ENCODE measurements at places on chromosomes 7 and 10.

DNA sequence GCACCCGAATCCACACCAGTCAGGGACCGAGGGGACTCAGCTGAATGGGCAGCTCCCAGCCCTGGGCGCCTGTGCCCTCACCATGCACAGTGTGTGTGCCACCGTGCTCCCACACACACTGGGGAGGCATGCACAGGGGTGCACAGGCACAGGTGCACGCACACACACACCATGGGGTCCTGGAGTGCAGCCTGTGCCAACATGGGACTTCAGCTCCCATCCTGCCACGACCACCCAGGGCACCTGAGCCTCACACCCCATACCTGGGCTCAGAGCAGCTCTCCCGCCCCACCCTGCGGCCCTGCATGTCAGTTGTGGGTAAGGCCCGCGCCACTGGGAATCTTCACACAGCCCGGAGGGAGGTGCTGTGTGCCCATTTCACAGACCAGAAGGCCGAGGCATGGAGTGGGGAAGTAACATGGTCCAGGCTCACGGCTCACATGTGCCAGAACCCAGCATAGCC lies 8.0 kb downstream of the ELFN1 start:
- no peak for DNase-seq

DNA sequence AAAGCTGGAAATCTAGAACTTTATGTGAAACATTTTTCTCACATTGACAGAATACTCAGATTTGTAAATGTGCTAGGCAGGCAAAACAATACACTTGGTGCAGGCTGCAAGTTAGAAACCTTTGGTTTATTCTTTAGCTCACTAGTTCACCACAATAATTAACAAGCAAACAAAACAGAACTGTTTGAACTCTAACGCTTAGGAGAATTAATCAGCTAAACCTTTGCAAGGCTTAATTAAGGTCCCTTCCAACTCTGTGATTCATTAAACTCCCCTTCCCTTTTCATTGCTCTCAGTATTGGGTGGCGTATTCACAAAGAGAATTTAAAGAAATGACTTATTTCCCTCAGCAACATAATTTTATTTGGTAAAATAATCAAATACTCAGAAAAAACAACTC lies 99.0 kb downstream of the PON1 start:
- DNase-seq = no peak

- no peak for DNase-seq
Measured at GRCh38 chr7:12434012-12434642, 30.5 kb upstream of the VWDE start.

DNA sequence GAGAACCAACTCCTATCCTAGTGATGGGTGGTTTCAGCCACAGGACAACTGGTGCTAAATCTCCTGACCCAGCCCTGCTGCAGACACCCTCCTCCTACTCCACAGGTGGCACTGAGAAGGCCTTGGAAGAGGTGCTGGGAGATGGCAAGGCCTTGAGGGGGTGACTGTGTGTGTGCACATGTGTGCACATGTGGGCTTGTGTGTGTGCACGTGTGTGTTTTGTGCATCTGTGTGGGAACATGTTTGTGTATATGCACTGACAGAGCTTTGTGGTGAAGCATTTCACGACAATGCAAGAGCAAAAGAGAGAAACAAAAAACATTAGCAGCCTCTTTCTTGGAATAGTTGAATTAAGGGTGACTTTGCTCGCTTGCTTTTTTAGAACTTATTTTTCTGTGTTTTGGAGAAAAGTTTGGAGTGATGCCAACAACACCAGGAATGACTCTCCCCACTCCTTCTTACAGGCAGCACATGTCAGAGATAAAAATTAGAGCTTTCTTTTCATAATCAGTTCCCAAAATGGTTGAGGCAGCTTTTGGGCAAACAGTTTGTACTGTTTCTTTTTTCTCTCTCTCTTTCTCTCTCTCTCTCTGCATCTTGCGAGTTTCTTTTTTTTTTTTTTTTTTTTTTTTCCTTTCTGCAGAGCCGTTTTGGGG lies 69.5 kb downstream of the SEC61G start:
- no peak for DNase-seq

DNA sequence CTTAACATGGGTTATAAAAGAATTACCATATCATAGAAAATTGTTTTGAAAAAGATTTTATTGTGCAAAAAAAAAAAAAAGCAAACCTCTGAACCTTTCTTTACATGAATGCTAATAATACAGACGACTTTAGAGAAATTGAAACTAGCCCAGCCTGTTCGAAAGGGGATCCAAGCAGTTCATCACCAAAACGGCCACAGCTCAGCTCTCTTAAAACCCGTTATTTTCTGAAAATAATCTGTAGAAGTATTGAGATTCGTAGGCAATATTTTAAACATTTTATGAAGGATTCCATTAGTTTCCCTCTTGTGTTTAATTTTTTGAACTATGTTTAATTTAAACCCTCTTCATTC lies 9.9 kb upstream of the GSAP start:
- DNase-seq = no peak

DNA sequence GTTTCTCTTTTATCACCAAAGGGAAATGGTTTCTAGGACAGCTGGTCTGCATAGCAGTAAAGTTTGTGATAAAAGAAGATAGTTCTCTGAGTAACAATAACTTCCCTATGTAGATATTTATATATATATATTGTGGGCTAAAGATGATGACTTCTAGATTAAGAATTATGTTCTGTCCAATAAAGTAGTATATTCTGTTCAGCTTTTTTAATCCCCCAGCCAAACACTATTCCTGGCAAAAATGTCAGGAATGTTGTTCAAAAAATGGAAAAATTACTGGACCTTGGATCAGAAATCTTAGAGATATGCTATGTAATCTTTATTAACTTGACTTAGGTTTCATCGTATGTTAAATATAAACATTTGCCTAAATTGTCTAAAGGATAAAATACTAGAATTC lies 136.3 kb upstream of the GNAI1 start:
- DNase-seq = no peak

- peak; percentile 82 for DNase-seq
Measured at GRCh38 chr7:50212666-50213621, 91.6 kb upstream of the IKZF1 start.

DNA sequence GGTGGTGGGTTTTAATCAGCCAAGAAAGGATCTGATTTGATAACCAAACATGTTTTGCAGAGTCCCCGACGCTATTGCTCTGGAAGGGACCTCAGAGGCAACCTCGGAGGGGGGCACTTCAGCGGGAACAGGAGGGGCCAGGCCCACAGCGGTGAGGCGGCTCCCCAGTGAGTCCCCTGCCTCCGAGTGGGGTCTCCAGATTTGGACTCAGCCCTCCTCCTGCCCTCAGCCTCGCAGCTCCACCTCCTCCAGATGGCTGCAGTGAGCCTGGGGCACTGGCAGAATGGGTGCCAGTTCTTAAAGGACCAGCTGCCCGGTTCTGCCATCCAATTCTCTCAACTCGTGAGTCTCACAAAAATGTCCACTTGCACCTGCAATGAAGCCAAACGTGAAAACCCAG lies 61.0 kb upstream of the NANOS1 start:
- DNase-seq = no peak

- DNase-seq = no peak
Measured at GRCh38 chr10:71459513-71459912, 62.8 kb downstream of the CDH23 start.

- DNase-seq = no peak
Measured at GRCh38 chr7:143314127-143314526, 1.8 kb upstream of the CLCN1 start.

- DNase-seq = no peak
Measured at GRCh38 chr10:29517352-29517923, 117.3 kb downstream of the SVIL start.

GRCh38 chr7:40329601-40330153 lies 194.9 kb downstream of the SUGCT start:
- DNase-seq = peak; percentile 29

GRCh38 chr7:93053949-93054943 lies 63.5 kb downstream of the SAMD9 start:
- no peak for DNase-seq

DNA sequence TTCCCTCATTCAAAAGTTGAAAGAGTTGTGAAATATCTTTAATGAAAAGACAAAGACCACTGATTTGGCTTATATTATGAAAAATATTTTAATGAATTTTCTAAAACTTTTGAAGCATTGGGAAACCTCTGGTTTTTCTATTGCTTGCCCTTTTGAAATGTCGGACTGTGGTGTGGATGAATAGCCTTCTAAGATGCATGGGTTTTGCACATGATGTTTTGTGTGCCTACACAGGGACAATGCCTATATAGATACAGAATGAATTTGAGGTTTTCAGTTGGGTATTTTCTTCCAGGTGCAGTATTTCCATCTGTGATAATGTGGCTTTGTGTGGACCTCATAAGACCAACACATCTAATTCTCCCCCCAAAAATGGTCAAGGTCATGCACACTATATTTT lies 1437.9 kb downstream of the REEP3 start:
- DNase-seq = no peak

- DNase-seq = no peak
Measured at GRCh38 chr10:31708474-31708873, 220.2 kb downstream of the ARHGAP12 start.

DNA sequence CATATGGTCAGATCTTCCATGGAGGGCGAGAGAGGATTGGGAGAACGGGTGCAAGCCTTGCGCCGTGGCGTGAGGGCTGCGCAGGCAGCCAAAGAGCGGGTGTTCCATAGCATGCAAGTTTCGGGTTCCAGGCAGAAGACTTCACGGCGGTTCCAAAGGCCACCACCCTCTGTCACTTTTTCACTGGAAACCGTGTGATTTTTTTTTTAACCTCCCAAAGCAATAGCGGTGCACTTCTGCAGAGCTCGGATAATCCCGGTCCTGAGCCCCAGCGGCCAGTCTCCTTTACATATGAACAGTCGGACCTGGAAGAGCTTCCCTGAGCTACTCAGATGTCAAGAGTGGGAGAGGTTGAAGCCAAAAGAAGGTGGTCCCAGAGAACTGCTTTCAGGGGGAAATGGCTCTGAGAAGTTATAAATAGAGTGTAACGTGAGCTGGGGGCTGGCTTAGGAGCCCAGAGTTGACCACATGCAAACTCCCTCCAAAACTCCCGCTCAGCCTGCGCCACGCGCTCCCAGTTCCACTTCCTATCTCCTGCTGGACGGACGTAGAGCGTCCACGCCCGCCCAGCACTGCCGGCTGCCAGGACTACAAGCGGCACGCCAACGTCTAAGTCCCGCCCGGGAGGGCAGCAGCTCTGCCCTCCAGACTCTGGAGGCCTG lies at the start of gene MEOX2:
MEOX2 (minus strand) TSS at position 389 of the 662 bp plus-strand sequence; CDS start at position 108, 281 bp downstream.
- no peak for DNase-seq

DNA sequence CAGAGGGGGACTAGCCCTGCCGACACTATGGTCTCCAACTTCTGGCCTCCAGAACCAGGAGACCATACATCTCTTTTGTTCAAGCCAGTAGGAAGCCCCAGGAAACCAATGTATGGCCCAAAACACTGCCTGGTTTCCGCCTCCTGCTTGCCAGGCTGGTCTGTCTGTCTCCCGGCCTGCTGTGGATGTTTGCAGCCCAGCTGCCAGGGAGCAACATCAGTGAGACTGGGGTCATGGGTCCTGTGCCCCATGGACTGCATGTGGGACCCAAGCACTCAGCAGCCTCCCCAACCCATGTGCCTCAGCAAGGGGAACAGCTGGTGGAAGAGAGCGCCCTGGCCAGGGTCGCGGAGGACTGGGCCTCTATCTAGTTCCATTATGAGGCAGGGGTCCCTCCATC lies 33.4 kb upstream of the NUB1 start:
- DNase-seq = no peak

DNA sequence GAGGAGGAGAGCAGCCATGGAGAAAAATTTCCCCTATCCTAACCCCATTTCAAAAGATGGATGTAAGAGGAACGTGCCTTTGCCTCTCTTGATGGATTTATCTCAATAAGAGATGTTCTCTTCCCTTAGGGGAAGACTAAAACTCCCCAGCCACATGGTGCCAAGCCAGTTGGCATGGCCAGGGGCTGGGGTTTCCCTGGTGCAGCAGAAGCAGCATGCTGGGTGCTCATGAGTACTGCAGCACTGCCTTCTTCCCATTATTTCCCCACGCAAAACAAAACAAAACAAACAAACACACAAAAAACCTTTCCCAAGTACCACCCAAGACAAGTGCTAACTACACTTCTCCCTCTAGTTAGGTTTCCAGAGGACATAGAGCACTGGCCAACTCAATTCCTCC lies 97.2 kb downstream of the DOCK4 start:
- no peak for DNase-seq

- DNase-seq = peak; percentile 93
Measured at GRCh38 chr7:112206238-112206990, at the start of the genes DOCK4 and ZNF277. Gene DOCK4 (minus strand): TSS chr7:112206399. CDS start chr7:112206138, 261 bp downstream. Gene ZNF277 (plus strand): TSS chr7:112206695. CDS start chr7:112206717, 22 bp downstream.

- no peak for DNase-seq
Measured at GRCh38 chr7:99024066-99024465, 119.8 kb downstream of the SMURF1 start.

- DNase-seq = no peak
Measured at GRCh38 chr10:112526906-112527305, 79.9 kb downstream of the VTI1A start.

GRCh38 chr10:8146650-8147049 lies 92.2 kb downstream of the GATA3 start:
- DNase-seq = no peak

- DNase-seq = no peak
Measured at GRCh38 chr7:80732630-80733029, 94.2 kb downstream of the CD36 start.
